Stimulated activated CD4-positive, alpha-beta T cell treated with anti-CD3 and anti-CD28 coated beads, Interleukin-15, amount 100 ng/mL, for 1 hour (primary cell): ENCODE measurements at places on chromosomes 2 and 18.
A peak's percentile ranks its signal among the peaks of the same experiment; 100 is the strongest.

- DNase-seq = no peak
Observed at GRCh38 chr2:17877811-17878280, 621 bp upstream of the KCNS3 start.

DNA sequence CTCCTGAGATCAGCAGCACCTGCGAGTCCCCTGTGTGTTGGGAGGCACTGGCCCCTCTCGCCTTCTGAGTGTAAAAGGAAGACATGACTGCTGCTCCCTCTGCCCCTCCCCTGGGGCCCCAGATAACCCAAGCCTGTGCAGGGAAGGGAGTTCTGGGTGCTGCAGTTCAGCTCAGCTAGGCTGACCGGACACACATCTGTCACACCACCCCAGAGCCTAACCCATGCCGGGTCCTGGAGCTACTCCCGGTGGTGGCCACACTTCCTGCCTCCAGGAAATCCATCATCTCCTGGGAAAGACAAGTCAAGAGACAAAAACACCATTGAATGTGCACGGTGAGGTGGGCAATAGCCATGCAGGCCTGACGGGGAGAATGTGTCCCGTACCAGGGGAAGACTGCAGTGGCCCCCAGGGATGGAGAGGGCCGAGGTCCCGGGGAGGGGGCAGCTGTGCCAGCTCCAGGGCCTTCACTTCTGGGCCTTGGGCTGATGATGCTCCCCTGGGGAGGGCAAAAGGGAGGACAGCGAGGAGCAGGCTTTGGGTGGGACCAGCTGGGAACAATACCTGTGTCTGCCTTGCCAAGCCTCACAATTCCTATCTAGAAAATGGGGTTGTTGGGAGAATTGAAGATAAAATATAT is 210.6 kb downstream of the TFCP2L1 start:
- DNase-seq = no peak

- DNase-seq = no peak
Observed at GRCh38 chr2:32330136-32330535, 26.7 kb upstream of the BIRC6 start.

DNA sequence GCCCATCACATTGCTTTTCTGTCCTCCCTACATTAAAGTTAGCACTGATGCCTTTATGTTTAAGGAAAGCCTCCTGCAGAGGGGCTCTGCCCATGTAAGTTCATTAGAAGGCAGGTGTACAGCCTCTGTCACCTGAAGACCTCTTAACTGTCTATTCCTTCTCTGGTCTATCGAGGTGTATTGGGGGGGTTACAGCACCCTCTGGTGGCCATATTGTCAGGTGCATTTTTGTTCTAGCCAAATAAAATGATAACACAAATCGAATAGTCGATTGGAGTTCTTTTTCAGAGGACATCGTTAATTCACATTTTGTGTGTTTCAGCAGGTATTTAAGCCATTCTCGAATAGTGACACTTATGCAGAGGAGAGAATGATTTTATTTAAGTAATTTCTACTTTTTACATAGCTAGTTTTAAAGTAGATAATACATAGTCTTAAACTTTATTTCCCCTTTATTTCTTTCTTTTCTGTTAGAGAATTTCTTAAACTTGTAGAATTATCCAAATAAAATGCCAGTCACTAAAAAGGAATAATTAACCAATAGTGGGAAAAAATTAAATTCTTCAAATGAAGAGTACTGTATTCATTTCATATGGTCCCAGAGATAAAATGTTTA is 136.8 kb downstream of the NEDD4L start:
- peak; percentile 30 for DNase-seq

GRCh38 chr2:205539603-205540002 is 142.7 kb upstream of the NRP2 start:
- no peak for DNase-seq

- no peak for DNase-seq
Observed at GRCh38 chr18:11676386-11676785, 12.7 kb upstream of the GNAL start.

DNA sequence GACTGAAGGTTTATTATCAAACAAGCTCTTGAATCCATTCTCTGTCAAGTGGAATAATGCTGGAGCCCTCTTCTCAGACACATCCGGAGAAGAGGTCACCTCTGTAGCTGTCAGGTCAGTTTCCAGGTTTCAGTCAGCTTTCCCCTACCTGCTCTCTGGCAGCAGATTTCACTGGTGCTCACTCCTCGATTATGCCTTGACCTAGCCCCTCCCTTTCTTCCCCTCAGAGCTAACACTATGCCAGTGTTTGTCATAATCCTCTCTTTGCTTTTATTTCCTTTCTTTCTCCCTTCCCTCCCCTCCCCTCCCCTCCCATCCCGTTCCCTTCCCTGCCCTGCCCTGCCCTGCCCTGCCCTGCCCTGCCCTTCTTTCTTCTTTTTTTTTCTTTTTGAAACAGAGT is 22.5 kb upstream of the PLEKHM3 start:
- no peak for DNase-seq

GRCh38 chr2:133432778-133433177 is 135.5 kb downstream of the NCKAP5 start:
- no peak for DNase-seq

GRCh38 chr2:108491848-108492247 is 42.4 kb upstream of the LIMS1 start:
- no peak for DNase-seq

DNA sequence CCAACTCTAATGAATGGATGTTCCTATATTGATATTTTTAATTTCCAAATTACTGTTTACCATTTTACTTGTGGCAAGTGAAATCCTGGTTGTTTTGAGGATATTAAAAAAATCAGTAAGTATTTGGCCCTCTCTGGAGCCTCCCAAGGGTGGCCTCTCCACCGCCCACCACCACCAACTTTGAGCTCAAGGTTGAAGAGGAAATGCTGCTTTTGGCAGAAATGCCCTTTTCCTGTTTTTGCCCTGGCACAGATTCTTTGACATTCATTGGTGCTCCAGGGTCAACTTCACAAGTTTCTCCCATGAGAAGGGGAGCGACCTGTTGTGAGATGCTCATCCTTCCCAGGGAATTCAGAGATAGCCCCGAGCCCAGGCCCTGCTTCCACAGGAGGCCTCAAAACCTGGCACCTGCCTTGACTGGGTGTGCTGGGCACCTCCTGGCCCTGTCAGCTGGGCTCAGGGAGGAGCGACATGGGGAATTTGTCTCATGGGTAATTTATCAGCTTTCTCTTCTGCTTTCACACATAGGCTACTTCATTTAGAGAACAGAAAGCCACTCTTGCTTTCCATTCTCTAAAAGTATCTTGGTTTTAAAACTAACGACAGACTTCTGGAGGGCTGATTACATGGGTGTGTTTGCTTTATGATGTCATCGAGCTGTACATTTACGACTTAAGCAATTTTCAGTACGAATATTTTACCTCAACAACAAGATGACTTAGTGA is 6.9 kb downstream of the CD8A start:
- DNase-seq = no peak

GRCh38 chr2:71605781-71606241 is 152.4 kb downstream of the DYSF start:
- no peak for DNase-seq

GRCh38 chr2:216700088-216700567 is 4.8 kb upstream of the IGFBP5 start:
- no peak for DNase-seq

GRCh38 chr2:60958361-60958760 is 59.2 kb upstream of the PEX13 start:
- DNase-seq = no peak

DNA sequence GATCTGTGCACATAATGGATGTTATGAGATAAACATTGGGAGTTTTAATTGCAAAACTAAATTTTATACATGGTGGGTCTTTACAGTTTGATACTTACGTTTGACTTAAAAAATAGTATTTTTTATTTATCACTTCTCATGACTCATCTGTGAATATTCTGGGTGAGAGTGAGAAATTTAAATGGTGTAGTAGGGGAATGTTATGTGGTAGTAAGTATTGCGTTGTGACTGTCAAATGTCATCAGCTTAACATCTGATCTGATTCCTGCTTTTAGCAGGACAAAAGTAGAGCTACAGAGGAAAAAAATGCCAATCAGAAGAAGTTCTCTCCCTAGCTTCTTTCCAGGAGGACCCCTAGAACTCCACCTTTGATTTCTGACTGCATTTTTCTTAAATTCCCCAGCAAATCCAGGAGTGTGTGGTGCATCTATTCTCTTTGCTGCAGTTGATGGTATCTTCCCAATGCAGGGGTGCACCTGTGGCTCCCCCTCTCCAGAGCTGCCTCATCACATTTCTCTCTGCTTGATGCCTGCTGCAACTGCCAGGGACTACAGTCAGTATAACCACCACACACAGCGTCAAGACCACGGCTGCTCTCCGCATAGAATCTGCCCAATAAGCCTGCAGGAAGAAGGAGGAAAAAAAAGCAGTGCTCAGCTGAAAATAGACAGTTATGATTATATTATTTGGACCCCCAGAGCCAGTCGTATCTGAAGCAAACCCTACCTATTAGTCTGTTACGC is 151.3 kb upstream of the THUMPD2 start:
- DNase-seq = no peak

DNA sequence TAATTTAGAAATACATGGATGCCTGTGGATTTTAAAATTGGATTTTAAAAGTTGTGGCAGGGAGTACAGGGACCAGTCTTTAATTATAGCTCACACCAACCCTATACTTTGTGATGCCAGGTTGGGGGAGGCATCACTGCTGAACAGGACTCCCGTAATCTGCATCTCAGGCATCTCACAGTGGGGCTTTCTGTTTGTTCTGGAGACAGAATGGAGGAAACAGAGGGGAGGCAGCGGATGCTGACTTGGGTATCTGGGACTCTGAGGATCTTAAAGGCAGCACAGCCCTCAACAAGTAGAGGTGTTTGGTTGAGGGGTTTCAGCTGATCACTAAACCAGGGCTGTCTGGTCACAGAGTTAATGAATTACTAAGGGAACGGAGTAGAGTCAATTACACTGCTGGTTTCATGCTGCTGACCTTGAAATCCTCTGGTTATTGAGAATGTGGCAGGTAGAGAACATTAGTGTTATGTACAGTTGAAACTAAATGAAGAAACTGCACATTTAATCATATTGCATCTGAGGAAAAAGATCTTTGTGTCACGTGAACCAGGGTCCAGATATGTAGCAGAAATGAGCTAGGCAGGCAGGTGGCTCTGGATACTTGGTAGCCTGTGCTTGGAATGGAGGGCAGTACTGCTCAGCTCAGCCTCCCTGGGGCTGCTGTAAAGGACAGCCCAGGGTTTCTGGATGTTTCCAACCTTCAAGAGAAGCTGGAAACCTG is 40.3 kb downstream of the FHOD3 start:
- no peak for DNase-seq

DNA sequence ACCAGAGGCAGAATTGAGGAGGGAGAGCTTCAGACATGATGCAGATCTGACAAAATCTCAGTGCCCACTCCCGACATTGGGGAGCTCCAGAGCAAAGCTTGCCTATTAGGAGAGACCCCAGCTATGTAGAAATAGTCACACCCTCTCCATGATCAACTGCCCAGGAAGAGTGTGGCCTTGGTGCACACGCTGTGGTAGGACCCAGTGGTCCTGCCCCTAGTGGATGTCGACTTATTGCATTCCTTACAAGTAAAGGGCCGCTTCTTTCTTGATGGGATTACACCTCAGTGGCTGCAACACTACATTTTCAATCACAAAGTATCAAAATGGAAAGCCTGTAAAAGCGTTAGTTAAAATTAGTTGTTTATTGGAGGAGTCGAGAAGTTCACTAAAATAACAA is 64.2 kb downstream of the VRK2 start:
- no peak for DNase-seq

- no peak for DNase-seq
Observed at GRCh38 chr2:94956797-94957391, 68.6 kb upstream of the MAL start.

- no peak for DNase-seq
Observed at GRCh38 chr2:241445426-241445825, 63.0 kb downstream of the STK25 start.

GRCh38 chr2:27828305-27828704 is 56.8 kb downstream of the MRPL33 start:
- DNase-seq = no peak

- DNase-seq = no peak
Observed at GRCh38 chr2:96470636-96471035, 34.5 kb downstream of the NEURL3 start.
